PC-9 (cell line): ENCODE measurements at places on chromosomes 4 and X. TPM values are rescaled to one million over a fixed set of nuclear protein-coding genes. Genes with fewer than 3 reads are reported as not detected.

DNA sequence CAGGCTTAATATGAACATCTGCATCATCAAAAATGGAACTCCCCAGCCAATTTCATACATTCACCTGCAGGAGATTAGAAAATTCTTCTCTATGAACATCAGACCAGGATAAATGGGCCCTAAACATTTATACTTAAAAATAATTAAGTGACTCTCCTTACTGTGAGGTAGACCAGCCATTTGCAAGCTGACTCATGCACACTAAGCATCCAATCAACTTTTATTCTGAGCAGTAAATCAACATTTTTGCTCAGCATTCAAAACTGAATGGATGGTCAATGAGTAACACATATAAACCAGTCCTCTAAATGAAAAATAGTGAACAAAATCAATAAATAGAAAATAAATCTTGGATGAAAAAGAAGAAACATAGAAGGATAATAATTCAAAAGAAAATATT, 19.9 kb upstream of the PCDH10 start:
- H3K4me1 ChIP-seq, result no peaks in the 10 kb centered on the region
- DNase-seq, result no peak
- H3K27me3 ChIP-seq, result no peaks in the 10 kb centered on the region
- H3K4me3 ChIP-seq, result no peak overlapping the region
- no peaks in the 10 kb centered on the region for H3K36me3 ChIP-seq
- no peak overlapping the region for H3K27ac ChIP-seq

CNOT6L gene
- 26.7 and 28.4 TPM in 2 replicates for total RNA-seq

DNA sequence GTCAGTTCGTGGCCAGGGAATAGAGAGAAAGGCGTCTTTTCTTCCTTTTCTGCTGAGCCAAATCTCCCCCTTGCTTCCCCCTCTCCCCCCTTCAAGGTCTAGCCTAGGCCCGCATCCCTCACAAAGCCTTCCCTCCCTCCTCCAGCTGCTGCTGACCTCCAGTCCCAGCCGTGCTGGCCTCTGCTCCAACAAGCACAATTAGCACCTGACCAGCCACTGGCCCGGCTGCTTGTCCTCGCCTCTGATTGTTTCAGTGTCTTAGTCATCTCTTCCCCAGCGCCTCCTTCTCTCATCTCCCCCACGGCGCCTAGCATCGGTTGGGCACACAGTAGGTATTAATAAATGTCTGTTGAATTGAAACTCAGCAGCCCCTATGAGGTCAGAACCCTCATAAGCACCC, 4.2 kb downstream of the ELF4 start:
- H3K27me3 ChIP-seq, result no peaks in the 10 kb centered on the region
- no peak overlapping the region for H3K27ac ChIP-seq

DNA sequence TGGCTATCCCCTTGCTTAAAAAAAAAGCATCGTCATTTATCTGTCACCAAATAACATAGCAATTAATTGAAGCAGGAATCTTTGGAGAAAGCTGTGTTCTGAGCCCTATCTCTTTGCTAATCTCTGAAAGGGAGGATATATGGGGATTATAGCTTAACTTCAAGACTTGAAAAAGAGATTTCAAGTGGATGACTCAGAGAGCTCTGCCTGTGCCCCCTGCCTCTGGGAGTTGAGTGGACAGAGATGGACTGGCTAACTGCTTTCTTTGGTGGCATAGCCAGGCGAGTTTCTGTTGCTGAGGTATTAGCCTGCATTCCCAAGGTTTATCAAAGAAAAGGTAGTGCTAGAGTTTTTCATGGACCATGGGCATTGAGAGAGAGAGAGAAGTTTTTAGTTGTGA, 91.6 kb downstream of the DDIT4L start:
- no peak overlapping the region for H3K27ac ChIP-seq
- H3K27me3 ChIP-seq, result no peaks in the 10 kb centered on the region
- no peaks in the 10 kb centered on the region for H3K36me3 ChIP-seq

- H3K4me1 ChIP-seq, result no peaks in the 10 kb centered on the region
- H3K27ac ChIP-seq, result no peak overlapping the region
- no peaks in the 10 kb centered on the region for H3K36me3 ChIP-seq
- DNase-seq, result no peak
Observed at GRCh38 chrX:153491351-153491914, 3.3 kb upstream of the BGN start.
